ENCODE measurements at places on chromosomes 5 and 9. TPM values are rescaled to one million over a fixed set of nuclear protein-coding genes. Genes with fewer than 3 reads are reported as not detected.

DNA sequence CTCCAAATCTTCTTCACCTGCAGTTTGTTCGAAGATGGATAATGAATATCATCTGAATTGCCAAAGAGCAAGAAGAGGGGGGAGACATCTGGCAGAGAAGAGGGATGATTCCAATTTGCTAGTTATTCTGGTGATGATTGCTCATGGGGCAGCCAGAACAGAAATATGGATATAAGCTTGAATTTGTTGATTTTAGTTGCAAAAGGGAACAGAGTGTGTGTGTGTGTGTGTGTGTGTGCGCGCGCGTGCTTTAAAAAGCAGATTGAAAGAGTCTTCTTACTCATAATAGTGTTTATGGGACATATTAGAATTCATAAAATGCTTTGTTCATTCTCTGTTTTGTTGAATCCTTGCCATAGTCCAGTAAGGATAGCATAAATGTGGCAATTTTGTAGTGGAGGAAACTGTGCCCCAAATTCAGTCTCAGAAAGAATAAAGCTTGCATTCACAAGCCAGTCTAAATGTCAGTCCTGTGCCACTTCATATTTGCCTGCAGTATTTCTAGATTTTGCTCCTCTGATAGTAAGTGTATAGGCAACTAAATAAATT lies 436.3 kb upstream of the KLF4 start:
- H3K36me3 ChIP-seq: no peaks in the 10 kb centered on the region
- no peaks in the 10 kb centered on the region for H3K4me1 ChIP-seq
- no peak overlapping the region for H3K4me3 ChIP-seq
- DNase-seq: no peak
- H3K27me3 ChIP-seq: no peaks in the 10 kb centered on the region
- no peak overlapping the region for H3K27ac ChIP-seq

The TOR4A gene
- 39.6 TPM for total RNA-seq

DNA sequence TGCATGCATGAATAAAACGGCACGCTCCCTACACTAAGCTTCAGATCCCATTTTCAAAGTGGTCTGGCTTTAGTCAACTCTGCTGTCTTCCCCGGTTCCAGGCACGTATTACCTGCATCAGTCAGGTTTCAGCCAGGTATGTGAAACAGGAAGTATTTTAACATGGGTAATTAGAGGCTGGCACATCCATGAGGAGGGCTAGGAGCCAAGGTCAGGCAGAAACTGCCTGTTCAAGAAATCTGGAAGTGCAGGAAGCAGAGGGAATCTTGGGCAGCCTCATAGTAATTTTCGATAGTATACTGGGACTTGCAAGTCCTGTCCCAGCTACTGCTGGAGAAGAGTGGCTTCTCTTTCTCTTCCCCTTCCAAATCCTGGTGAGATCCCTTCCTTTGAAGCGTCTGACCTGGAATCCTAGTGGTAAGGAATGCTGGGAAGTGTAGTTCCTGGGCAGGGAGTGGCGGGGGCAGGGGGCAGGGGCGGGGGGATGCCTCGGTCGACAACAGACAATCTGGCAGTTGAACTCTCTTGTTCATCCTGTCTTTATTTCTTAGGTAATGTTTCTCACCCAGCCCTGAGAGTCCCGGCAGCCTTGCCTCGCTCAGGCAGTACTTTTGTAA lies 403.1 kb downstream of the TLE4 start:
- H3K36me3 ChIP-seq: no peaks in the 10 kb centered on the region
- DNase-seq: no peak
- no peak overlapping the region for H3K27ac ChIP-seq
- no peaks in the 10 kb centered on the region for H3K27me3 ChIP-seq
- H3K4me1 ChIP-seq: no peaks in the 10 kb centered on the region

- DNase-seq: no peak
- no peaks in the 10 kb centered on the region for H3K27me3 ChIP-seq
- no peaks in the 10 kb centered on the region for H3K36me3 ChIP-seq
- no peak overlapping the region for H3K4me3 ChIP-seq
Measured at GRCh38 chr9:8684978-8685708, 885.6 kb upstream of the DMAC1 start.

DNA sequence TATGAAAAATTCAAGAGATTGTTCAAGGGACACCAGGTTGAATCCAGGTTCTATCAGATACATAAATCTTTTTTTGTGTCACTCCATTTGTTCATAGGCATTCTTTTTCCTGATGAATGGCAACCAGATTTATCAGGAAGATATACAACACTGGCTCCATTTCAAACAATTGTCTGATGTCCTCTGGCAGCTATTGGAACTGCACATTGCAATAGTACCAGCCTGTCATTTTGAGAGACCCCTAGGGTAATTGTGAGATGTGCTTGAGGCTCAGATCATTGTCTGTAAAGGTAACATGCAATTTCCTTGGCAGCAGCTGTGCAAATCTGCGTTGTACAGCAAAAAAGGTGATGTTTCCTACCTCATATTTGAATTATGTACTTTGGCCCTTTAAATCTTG lies 25.9 kb downstream of the KCTD16 start:
- H3K4me3 ChIP-seq: no peak overlapping the region
- no peak for DNase-seq
- H3K27me3 ChIP-seq: no peaks in the 10 kb centered on the region
- peaks cover 4% of the 10 kb centered on the region for H3K4me1 ChIP-seq

The OBP2B gene
- total RNA-seq: not detected

The ZNF367 gene
- total RNA-seq: 0.59 TPM

GRCh38 chr9:105255421-105255820 lies 11.0 kb downstream of the SLC44A1 start:
- no peak for DNase-seq
- no peaks in the 10 kb centered on the region for H3K27me3 ChIP-seq
- no peak overlapping the region for H3K4me3 ChIP-seq
- H3K36me3 ChIP-seq: no peaks in the 10 kb centered on the region
- no peak overlapping the region for H3K27ac ChIP-seq
- peaks cover 31% of the 10 kb centered on the region for H3K4me1 ChIP-seq

- no peak for DNase-seq
- H3K27ac ChIP-seq: no peak overlapping the region
- H3K4me3 ChIP-seq: no peak overlapping the region
- H3K27me3 ChIP-seq: no peaks in the 10 kb centered on the region
Measured at GRCh38 chr9:82153032-82153431, 164.5 kb downstream of the SPATA31D1 start.

DNA sequence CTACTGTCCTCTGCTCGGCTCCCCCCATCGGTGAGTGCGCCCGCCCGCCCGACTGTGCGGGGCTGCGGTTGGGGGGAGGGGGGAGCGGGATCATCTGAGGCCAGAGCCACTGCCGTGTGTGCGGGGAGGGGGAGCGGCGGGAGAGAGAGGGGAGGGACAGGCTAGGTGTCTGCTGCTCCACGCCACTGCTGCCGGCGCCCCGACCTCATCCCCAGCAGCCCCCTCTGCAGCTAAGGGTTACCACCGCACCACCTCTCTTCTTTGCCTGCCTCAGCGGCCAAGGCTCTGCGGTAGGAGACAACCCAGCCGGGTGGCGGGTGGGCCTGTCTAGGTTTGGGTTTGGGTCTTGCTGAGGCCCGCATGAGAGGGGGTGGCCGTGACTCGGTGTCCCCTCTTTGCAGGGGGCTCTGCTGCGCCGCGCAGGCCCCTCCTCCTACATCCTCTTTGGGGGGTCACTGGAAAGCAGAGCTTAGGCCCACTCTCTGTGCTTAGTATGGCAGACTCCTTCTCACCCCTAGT lies 670 bp upstream of the PURA start:
- H3K27me3 ChIP-seq: no peaks in the 10 kb centered on the region
- H3K36me3 ChIP-seq: no peaks in the 10 kb centered on the region
- peak overlapping the region; percentile 92 for H3K27ac ChIP-seq
- DNase-seq: no peak

DNA sequence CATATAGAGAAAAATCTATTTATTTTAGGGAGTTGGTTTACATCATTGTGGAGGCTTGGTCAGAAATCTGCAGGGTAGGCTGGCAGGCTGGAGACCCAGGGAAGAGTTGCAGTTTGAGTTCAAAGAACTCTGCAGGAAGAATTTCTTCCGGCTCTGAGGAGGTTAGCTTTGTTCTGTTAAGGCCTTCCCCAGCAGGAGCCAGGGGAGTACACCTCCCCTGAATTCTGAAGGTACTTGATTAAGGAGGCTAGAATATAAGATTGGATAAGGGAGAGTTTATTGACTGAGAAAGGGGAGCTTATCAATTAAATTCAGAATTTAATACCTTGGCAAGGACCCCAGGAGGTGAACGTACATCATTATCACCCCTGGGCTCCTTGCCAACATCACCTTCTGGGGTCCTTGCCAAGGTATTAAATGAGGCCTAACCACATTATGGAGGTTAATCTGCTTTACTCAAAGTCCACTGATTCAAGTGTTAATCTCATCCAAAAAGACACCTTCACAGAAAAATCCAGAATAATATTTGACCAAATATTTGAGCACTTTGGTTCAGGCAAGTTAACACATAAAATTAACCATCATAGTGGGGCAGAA lies 351.7 kb downstream of the CWC27 start:
- no peaks in the 10 kb centered on the region for H3K27me3 ChIP-seq

DNA sequence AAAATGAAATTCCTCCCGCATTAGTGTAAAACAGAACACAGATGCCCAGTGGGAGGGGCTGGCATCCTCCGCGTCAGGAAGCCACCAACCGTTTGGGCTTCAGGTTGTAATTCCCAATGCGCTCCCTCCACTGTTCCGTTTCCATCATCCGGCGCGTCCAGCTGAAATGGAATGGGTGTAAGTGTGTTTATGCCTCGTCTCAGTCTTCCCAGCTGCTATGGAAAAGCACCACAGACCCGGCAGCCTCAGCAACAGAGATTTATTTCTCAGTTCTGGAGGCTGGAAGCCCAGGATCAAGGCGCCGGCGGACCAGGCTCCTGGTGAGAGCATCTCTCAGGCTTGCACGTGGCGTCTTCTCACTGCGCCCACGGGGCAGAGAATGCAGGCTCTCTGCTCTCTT lies 20.4 kb downstream of the KCNT1 start:
- H3K27me3 ChIP-seq: no peaks in the 10 kb centered on the region
- H3K4me1 ChIP-seq: no peaks in the 10 kb centered on the region
- H3K4me3 ChIP-seq: no peak overlapping the region

DNA sequence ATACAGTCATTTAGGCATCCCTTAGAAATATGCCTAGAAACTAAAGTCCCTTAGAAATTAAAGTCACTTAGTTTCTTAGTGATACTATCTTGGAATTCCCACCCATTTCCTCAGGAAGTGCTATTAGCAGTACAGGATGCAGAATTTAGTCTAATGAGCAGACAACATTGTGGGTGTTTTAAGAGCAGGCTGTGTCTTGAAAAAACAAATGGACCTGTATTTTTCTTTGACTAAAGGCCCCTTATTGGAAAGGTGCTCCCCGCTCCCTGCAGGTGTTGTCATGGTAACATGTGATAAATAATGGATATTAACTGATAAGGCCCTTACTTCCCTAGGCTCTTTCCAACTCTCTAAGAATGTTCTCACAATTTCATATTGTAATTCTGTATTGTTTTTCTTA lies 38.8 kb upstream of the STARD4 start:
- no peak overlapping the region for H3K4me3 ChIP-seq
- no peak for DNase-seq
- peaks cover 9% of the 10 kb centered on the region for H3K4me1 ChIP-seq
- H3K27me3 ChIP-seq: no peaks in the 10 kb centered on the region
- H3K36me3 ChIP-seq: no peaks in the 10 kb centered on the region

The P4HA2 gene
- 56.7 TPM for total RNA-seq

The SLC4A9 gene
- total RNA-seq: not detected

DNA sequence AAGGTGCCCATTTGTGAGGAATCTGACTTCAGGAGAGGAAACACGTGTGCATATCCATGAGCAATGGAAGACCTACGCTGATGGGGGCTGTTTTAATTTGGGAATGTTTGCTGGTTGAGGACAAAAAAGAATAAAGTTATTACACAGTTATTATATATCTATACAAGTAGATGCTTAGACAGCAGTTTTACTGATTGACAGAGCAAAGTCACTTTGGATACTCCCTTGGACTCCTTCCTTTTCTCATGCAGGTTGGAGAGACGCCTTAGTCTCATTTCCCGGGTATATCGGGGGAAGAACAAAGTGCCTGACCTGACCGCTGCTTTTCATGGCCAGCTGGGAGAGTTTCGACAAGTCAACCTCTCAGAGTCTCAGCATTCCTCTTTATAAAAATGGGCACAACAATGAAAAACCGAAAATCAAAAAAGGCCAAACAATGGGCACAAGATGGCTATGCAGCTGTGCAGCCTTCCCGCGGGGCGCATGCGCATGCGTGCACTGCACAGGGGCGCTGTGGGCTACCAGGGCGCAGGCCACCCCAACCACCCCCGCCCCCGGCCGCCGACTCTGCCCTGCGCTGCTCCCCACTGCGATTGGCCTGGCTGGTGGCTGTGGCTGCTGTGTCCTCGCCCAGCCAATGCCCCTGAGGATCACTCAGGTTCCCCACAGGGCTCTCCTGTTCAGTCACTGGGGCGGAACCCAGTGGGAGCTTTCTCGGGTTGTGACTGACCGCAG lies 18.1 kb downstream of the NFIL3 start:
- H3K36me3 ChIP-seq: peaks cover 7% of the 10 kb centered on the region
- no peak overlapping the region for H3K4me3 ChIP-seq
- peak; percentile 80 for DNase-seq
- no peak overlapping the region for H3K27ac ChIP-seq
- H3K27me3 ChIP-seq: no peaks in the 10 kb centered on the region

- no peak for DNase-seq
- H3K4me3 ChIP-seq: no peak overlapping the region
- H3K27me3 ChIP-seq: no peaks in the 10 kb centered on the region
- H3K36me3 ChIP-seq: no peaks in the 10 kb centered on the region
- peak overlapping the region; percentile 57 for H3K27ac ChIP-seq
Measured at GRCh38 chr9:113955076-113955752, 79.1 kb downstream of the ZNF618 start.

The CORO2A gene
- total RNA-seq: 13.2 TPM

GRCh38 chr5:84378420-84378819 lies 6.3 kb downstream of the EDIL3 start:
- peaks cover under 1% of the 10 kb centered on the region for H3K27me3 ChIP-seq
- H3K4me1 ChIP-seq: peaks cover 11% of the 10 kb centered on the region
- H3K27ac ChIP-seq: no peak overlapping the region
- no peak for DNase-seq
- H3K4me3 ChIP-seq: no peak overlapping the region
- no peaks in the 10 kb centered on the region for H3K36me3 ChIP-seq

The PLEKHG4B gene
- total RNA-seq: 5.9 TPM

DNA sequence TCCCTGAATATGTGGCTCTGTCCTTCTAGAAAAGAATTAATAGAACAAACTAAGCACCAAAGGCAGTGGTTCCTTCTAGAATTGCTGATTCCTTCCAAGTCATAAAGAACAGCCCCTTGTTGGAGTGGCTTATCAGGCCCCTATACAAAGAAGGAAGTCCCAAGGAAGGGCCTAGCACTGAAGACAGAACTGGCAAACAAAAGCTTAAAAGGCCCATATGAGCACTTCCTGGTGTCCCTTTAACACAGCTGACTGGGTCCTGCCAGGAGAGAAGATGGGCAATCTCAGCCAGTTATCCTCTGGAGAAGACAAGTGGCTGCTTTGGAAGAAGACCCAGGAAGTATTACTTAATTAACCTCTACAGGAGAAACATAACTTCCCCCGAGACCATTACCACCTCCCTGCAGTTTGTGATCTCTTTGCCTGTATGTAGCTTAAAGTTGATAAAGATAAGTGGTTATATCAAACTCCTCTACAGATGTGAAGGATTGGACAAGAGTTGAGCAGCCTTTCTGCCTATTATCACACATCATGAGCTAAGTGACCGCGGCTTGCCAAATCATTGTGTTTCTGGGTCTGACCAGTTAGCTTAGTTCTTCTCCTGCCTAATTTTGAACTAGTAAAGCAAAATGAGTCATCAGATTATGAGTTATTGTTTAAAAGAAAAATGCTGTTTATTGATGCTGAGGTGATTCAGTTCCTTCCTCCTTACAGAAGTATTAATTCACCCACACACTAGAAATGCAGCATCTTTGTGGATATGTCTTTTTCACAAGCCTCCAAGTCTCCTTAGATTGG lies 13.3 kb upstream of the STING1 start:
- peak overlapping the region; percentile 15 for H3K27ac ChIP-seq
- no peak for DNase-seq
- H3K4me1 ChIP-seq: peaks cover 23% of the 10 kb centered on the region
- no peaks in the 10 kb centered on the region for H3K27me3 ChIP-seq

Data from upper lobe of left lung (tissue), 6 donors.